CD14-positive monocyte (primary cell): ENCODE measurements at places on chromosomes 12 and 14. TPM values are rescaled to one million over a fixed set of nuclear protein-coding genes. Genes with fewer than 3 reads are reported as not detected.

- no peak for DNase-seq
These were observed 24.3 kb downstream of the ASPG start for GRCh38 chr14:104109731-104110361.

GRCh38 chr12:41552588-41552987, 364.5 kb downstream of the PDZRN4 start:
- no peak for DNase-seq

DNA sequence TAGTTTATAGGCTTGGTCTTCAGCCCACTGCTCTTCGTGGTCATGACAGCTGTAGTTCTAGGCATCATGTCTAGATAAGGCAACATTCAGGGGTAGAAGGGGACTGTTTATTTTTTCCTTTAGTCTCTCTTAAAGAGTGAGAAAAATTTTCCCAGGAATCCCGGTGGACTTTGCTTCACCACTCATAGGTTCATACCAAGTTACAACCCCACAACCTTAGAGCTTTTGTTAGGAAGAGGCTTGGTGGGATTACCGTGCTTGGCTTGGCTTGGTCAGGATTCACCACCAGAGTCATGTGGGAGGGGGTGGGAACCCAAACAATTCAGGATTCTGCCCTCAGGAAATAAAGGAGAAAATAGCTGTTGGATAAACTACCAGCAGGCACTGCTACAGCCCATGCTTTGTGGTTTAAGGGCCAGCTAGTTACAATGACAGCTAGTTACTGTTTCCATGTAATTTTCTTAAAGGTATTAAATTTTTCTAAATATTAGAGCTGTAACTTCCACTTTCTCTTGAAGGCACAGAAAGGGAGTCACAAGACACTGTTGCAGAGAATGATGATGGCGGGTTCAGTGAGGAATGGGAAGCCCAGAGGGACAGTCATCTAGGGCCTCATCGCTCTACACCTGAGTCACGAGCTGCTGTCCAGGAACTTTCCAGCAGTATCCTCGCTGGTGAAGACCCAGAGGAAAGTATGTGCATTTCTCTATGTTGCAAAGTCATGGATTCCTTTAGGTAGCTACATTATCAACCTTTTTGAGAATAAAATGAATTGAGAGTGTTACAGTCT, 25.9 kb upstream of the PAPLN start:
- no peak for DNase-seq

DNA sequence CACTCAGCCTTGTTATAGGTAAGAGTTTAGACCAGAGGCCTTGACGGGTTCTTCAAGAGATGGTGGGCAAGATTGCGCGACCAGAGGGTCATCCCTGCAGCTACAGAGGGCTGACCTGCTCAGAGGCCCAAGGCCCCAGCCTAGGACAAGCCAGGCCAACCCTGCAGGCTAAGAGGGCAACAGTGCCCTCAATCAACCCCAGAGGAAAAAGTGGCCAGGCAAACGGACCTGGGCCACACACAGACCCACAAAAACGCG, 1.3 kb downstream of the SSH1 start:
- no peak for DNase-seq

DNA sequence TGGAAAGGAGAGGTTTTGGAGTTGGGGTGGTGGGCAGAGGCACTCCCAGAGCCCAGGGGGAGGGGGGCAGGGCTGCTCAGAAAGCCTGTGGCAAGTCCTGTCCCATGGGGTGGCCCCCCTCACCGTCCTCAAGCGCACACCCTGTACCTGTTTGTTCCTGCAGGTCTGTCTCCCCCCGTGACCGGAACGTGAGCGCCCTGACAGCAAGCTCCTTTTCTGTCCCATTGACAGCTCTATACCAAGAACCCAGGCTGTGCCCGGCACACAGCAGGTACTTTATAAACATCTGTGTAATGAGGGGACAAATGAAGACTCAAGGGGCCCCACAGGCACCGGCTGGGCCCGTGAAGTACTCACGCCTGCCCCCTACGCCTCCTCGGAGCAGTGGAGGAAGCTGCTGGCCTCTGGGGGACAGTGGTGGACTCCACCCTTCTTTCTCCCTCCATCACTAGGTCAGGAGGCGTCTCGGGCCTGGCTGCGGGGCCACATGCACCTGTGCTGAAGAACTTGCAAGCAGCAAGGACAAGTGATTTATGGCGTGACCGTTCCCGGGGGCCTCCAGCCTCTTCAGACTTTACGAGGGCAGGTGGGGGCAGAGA, 65.8 kb downstream of the GALNT9 start:
- DNase-seq: no peak

Gene KRT2
- polyA plus RNA-seq: not detected

DNA sequence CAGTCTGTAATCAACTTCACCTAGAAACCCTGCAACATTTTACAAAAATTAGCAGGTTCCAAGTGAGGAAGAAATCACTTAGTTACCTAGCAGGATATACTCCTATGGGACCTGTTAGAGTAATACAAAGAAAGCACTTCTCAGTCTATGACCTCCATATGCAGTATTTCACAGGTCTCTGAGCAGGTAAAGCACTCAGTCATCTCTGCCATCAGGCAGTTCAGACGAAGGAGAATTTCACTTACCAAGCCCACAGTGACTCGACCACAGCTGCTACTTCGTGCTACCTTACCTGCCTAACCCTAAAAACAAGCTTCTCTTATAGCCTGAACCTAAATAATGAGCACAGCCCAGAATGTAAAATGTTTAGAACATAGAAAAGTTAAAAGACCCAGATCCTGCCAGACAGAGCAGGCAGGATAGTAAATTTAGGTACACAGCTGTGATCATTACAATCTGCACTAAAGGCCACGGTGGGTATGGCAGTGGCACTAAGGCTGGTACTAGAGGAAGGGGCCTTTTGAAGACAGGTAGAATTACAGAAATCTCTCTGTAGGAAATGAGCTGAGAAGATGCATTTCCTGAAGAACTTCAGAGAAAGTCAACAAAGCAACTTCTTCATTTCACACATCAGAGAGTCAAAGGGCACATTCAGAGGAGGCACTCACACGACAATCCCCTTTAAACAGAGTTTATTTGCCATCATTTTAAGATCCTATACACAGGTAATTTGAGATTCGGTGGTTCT, 35.7 kb downstream of the DCAF5 start:
- DNase-seq: no peak

Gene TTC9
- 0.76 and 1.2 TPM in 2 replicates for polyA plus RNA-seq
